ENCODE measurements at places on chromosomes 16 and 17. TPM values are rescaled to one million over a fixed set of nuclear protein-coding genes. Genes with fewer than 3 reads are reported as not detected.

CCDC200 gene
- total RNA-seq, result not detected

- H3K36me3 ChIP-seq, result no peaks in the 10 kb centered on the region
- no peaks in the 10 kb centered on the region for H3K27me3 ChIP-seq
- H3K4me1 ChIP-seq, result no peaks in the 10 kb centered on the region
- H3K4me3 ChIP-seq, result no peak overlapping the region
- no peak overlapping the region for H3K27ac ChIP-seq
- no peak for DNase-seq
Observed at GRCh38 chr17:67156269-67157199, 88.5 kb downstream of the HELZ start.

- no peaks in the 10 kb centered on the region for H3K27me3 ChIP-seq
- peak overlapping the region; percentile 27 for H3K4me3 ChIP-seq
- H3K4me1 ChIP-seq, result peaks cover 8% of the 10 kb centered on the region
- peak overlapping the region; percentile 86 for H3K27ac ChIP-seq
- H3K36me3 ChIP-seq, result no peaks in the 10 kb centered on the region
Observed at GRCh38 chr17:15456972-15457722, 10.3 kb downstream of the CDRT4 start.

TOM1L1 gene
- total RNA-seq, result 72.2 TPM

RTN4RL1 gene
- 3.8 TPM for total RNA-seq

PRR15L gene
- total RNA-seq, result not detected

DNA sequence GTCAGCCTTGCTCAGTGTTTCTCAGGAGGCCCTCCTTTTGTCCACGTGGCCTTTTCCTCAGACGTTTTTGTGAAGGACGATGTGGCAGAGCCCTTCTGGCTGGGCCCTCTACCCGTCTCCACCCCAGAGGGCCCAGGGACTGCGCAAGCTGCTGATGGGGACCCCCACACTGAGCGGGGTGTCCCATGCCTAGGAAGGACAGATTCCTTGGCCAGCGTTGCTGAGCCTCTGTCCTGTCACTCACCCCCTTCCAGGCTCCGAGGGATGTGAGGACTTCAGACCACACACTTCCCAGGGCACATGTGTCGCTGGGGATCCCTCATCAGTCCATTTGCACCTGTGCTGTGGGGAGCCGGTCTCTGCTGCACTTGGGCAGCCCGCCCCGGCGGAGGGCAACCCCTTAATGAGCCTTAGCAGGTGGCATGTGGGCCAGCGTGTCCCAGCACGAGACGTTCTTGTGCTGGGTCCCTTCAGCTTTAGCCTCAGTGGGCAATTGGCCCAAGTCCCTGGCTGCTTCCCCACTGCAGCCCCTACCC, 48.3 kb downstream of the NT5M start:
- no peaks in the 10 kb centered on the region for H3K27me3 ChIP-seq
- H3K27ac ChIP-seq, result no peak overlapping the region
- H3K4me3 ChIP-seq, result no peak overlapping the region
- no peaks in the 10 kb centered on the region for H3K4me1 ChIP-seq

TP53TG3F gene
- not detected for total RNA-seq

DNA sequence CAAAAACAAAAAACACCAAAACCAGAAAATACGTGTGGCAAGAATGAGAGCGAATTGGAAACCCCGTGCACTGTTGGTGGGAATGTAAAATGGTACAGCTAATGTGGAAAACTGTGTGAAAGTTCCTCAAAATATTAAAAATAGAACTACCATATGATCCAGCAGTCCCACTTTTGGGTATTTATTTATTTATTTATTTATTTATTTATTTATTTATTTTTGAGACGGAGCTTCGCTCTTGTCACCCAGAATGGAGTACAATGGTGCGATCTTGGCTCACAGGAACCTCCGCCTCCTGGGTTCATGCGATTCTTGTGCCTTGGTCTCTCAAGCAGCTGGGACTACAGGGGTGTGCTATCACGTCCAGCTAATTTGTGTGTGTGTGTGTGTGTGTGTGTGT, 29.5 kb upstream of the MAPK3 start:
- H3K36me3 ChIP-seq, result no peaks in the 10 kb centered on the region
- no peak overlapping the region for H3K4me3 ChIP-seq
- H3K27ac ChIP-seq, result no peak overlapping the region
- no peaks in the 10 kb centered on the region for H3K4me1 ChIP-seq
- no peak for DNase-seq

DNA sequence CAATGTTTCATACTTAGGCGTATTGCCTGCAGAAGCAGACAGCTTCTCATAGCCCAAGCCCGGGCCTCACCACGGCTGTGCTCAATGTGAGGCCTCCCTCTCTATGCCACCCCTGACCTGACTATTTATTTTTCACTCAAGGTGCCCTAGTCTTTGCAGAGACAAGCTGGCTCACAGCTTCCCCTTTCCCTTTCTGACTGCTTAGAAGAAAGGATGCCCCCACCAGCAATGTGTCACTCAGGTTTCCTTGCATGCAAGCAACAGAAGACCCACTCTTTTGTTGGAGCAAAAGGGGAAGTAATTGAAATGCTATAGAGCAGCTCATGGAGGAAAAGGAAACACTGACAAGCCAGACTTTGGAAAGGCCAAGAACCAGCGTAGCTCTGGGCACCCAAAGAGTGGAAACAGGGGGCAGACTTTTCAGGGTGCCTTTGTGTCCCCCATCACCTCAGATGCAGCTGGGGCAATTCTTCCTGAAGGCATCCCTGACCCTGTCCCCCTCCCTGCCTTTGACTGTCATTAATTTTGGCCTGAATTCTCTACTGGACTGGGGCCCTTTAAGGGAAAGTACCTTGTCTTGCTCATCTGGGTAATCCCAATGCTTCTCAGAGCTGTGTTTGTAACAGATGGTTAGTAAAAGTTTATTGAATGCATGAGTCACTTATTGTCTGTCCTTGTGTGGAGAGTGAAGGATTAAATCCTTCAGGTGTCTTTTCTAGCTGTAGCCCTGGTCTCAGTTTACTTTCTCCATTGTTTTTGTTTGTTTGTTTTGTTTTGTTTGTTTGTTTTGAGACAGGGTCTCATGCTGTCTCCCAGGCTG, 17.8 kb downstream of the RGS9 start:
- H3K27ac ChIP-seq, result no peak overlapping the region
- DNase-seq, result no peak
- no peak overlapping the region for H3K4me3 ChIP-seq
- H3K27me3 ChIP-seq, result no peaks in the 10 kb centered on the region

GRCh38 chr17:81866440-81867169, 4.5 kb downstream of the ARHGDIA start:
- no peaks in the 10 kb centered on the region for H3K36me3 ChIP-seq
- H3K4me1 ChIP-seq, result no peaks in the 10 kb centered on the region
- no peak overlapping the region for H3K4me3 ChIP-seq
- peak overlapping the region; percentile 97 for H3K27ac ChIP-seq

GRCh38 chr16:85916141-85916890, 17.4 kb downstream of the IRF8 start:
- no peak overlapping the region for H3K27ac ChIP-seq
- H3K27me3 ChIP-seq, result no peaks in the 10 kb centered on the region
- no peaks in the 10 kb centered on the region for H3K36me3 ChIP-seq
- no peaks in the 10 kb centered on the region for H3K4me1 ChIP-seq

DNA sequence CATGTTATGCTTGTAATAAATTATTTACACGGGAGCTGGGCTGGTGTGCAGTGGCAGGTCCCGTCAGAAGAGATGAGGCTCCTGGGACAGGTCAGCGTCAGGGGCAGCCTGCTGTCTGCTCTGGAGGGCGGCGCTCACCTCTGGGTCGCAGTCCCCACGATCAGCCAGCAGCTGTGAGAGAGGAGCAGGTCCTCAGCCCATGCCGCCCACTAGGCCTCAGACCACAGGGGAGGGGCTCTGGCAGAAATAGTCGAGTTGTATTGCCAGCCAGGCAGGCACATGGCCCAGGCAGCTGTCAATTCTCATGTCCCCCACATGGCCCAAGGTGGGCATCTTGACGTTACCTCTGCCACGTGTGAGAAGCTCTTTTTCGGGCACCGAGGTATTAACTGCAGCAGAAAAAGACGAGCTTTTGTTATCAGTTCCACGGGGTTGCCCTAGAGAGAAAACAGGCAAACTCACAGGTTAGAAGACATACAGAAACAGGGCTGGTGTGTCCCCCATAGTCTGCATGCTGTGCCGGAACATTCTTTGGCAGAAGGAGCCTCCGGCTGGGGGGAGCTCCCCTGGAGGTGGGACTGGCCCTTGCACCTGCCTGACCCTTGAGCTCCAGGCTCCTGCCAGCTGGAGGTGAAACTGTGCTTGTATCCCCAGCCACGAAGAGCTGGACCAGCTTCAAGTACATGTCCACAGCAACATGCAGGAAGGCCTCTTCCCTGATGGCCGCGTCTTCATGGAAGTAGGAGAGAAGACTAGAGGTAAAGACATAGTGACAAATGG, 17.4 kb downstream of the ZNF276 start:
- H3K27ac ChIP-seq, result no peak overlapping the region
- H3K4me1 ChIP-seq, result no peaks in the 10 kb centered on the region

DNA sequence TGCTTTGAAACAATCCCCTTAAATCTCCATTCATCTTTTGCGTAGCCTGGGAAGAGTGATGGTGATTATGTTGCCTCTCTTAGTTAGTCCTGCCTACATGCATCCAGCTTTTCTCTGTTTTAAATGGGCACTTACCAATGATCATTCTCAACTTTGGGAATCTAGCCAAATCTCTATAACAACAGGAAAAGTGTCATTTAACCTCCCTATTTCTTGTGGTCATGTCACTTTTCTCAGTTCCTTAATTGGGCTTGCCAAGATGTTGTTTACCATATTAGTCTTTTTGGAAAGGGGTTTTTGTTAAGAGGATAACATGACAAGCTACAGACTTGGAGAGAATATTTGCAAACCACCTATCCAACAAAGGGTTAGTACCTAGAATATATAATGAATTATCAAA, 15.6 kb upstream of the CLEC10A start:
- H3K27ac ChIP-seq, result no peak overlapping the region
- no peak overlapping the region for H3K4me3 ChIP-seq
- peaks cover 16% of the 10 kb centered on the region for H3K27me3 ChIP-seq
- H3K36me3 ChIP-seq, result no peaks in the 10 kb centered on the region

- no peak overlapping the region for H3K27ac ChIP-seq
- no peaks in the 10 kb centered on the region for H3K27me3 ChIP-seq
- no peaks in the 10 kb centered on the region for H3K36me3 ChIP-seq
- peaks cover 5% of the 10 kb centered on the region for H3K4me1 ChIP-seq
- H3K4me3 ChIP-seq, result no peak overlapping the region
Observed at GRCh38 chr16:31196324-31197088, 6.1 kb downstream of the PYCARD start.

ANKS4B gene
- total RNA-seq, result 0.33 TPM

C17orf50 gene
- total RNA-seq, result not detected

DNA sequence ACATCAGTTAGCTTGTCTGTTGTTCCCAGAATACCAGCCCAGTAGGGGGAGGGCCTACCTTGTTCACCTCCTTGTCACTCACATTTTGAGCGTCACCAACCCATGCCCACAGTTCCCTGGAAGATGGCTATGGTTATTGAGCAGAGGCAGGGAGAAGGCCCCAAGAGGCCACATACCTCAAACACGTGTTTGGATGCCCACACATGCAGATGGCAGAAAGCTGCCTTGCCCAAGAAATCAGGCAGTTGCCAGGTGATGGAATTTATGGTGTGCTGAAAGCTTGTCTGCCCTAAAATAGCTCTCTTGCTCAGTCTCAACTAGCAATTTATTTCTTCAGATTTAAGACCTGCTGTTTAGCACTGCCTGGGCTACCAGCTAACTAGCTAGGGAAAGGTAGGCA, 16.5 kb upstream of the CMTM4 start:
- H3K27ac ChIP-seq, result no peak overlapping the region
- no peak for DNase-seq
- H3K4me3 ChIP-seq, result no peak overlapping the region
- H3K36me3 ChIP-seq, result no peaks in the 10 kb centered on the region
- H3K27me3 ChIP-seq, result no peaks in the 10 kb centered on the region

DNA sequence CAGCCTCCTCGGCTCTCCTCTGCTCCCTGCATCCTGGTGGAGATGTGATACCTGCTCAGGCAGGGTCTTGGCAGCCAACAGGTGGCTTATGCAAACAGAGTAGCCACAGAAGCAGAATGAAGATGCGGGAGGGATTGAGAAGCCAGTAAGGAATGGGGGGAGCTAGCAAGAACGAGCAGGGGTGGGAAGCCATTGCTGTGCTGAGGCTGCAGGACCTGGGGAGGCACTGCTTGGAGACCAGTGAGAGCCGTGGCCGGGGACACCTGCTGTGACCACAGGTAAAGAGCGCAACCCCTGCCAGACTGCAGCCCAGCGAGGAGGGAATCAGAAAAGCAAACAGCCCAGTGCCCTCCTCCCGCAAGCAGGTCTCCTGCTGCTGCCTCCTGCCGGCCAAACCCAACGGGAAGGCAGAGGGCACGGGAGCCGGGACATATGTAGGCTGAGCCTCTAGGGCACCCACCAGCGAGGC, 14.7 kb downstream of the AIPL1 start:
- no peaks in the 10 kb centered on the region for H3K27me3 ChIP-seq
- no peak overlapping the region for H3K27ac ChIP-seq
- no peak overlapping the region for H3K4me3 ChIP-seq

DNA sequence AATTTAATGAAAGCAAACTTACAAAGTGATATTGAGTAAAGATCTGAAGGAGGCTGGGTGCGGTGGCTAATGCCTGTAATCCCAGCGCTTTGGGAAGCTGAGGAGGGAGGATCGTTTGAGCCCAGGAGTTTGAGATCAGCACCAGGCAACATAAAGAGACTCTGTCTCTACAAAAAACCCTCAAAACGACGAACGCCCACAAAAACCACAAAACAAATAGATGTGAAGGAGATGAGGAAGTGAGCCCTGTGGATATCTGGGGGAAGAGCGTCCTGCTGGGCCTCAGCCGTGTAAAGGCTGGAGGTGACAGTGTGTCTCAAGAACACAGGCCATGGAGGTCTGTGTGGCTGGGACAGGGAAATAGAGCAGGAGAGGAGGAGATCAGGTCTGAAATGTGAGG, 68.8 kb downstream of the ITFG1 start:
- H3K4me3 ChIP-seq, result no peak overlapping the region
- H3K4me1 ChIP-seq, result no peaks in the 10 kb centered on the region
- H3K36me3 ChIP-seq, result no peaks in the 10 kb centered on the region
- H3K27me3 ChIP-seq, result no peaks in the 10 kb centered on the region
- no peak for DNase-seq

- H3K36me3 ChIP-seq, result no peaks in the 10 kb centered on the region
- no peaks in the 10 kb centered on the region for H3K4me1 ChIP-seq
- H3K27me3 ChIP-seq, result no peaks in the 10 kb centered on the region
- H3K4me3 ChIP-seq, result no peak overlapping the region
- H3K27ac ChIP-seq, result no peak overlapping the region
Observed at GRCh38 chr16:51321251-51321650, 170.2 kb upstream of the SALL1 start.

GRCh38 chr17:80512233-80512632, 32.4 kb upstream of the RPTOR start:
- H3K4me1 ChIP-seq, result no peaks in the 10 kb centered on the region
- no peak overlapping the region for H3K27ac ChIP-seq
- H3K4me3 ChIP-seq, result no peak overlapping the region

DNA sequence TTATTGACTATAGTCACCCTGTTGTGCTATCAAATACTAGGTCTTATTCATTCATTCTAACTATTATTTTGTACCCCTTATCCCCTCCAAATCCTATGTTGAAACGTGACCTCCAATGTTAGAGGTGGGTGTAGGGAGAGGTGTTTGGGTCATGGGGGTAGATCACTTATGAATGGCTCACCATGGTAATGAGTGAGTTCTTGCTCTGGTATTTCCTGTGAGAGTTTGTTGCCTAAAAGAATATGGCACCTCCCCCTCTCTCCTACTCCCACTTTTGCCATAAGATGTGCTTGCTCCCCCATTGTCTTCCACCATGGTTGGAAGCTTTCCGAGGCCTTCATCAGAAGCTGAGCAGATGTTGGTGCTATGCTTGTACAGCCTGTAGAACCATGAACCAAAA, 59.3 kb upstream of the BRD7 start:
- H3K27ac ChIP-seq, result no peak overlapping the region
- DNase-seq, result no peak
- H3K36me3 ChIP-seq, result no peaks in the 10 kb centered on the region
- no peak overlapping the region for H3K4me3 ChIP-seq
